ENCODE measurements at places on chromosomes 5 and 9.

- no peak for DNase-seq
These were observed 37.4 kb downstream of the TTLL11 start for GRCh38 chr9:122055701-122056100.

GRCh38 chr5:23484096-23484495, 23.3 kb upstream of the PRDM9 start:
- no peak for DNase-seq

DNA sequence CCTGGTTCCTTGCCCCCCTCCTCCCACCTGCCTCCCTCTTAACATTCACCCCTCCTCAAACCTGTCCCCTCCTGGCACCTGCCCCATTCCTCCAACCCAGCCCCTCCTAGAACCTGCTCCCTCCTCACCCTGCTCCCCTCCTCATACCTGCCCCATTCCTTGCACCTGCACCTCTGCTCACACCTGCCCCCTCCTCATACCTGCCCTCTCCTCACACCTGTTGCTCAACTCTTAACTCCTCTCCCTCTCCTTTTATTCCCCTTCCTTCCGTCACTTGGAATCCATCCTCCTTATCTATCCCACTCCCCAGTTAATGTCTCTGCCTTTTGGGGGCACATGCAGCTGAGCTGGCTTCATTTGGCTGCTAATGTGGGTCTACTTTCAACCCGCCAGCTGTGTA, 712.1 kb downstream of the MTRR start:
- no peak for DNase-seq

GRCh38 chr5:32362527-32362926, 49.8 kb upstream of the MTMR12 start:
- no peak for DNase-seq

GRCh38 chr9:107239474-107239873, 43.6 kb upstream of the RAD23B start:
- no peak for DNase-seq

GRCh38 chr5:89071941-89072331, 189.0 kb upstream of the MEF2C start:
- no peak for DNase-seq

DNA sequence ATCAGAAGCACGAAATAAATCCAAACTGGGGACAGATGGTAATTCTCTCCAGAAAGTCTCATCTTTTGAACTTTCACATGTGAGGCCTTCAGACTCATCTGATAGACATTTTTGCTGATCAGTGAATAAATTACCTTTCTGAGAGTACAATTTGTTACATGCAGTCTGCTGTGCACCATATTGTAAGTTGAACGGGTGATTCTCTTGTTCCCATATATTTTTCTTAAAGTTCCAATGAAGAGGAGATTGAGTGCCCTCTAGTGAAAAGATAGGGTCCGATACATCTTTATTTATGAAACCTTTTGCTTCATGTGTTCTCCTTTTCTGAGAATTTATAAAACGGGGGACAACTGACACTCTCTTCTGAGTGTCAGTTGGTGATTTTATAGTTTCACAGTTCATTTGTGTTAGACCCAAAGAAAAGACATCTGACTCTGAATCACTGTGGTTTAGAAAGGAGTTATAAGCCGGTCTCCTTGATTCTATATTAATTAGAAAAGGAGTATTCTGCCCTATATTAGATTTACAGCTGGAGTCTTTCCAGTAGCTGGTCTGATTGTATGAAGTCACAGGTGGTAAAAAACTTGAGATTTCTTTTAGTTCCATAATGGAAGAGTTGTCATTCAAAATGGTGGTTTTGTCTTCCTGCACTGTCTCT, 30.4 kb downstream of the GNG10 start:
- DNase-seq, result no peak

DNA sequence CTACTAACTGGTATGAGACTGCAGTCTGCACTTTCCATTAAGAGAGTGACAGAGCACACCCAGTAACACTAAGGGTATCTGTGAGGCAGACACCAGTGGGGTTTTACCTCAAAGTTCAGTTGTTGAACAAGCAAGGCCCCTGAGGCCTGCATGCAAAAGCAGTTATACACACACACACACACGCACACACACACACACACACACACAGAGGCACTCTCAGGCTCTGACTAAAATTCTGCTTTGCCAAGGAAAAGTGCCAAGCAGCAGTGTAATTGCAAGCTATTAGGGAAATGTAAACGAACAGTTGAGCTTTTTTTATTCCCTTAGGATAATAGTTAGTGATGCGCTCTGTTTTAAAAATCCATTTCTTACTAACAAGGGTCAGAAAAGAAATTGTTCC, 377.1 kb downstream of the SPOCK1 start:
- DNase-seq, result no peak

DNA sequence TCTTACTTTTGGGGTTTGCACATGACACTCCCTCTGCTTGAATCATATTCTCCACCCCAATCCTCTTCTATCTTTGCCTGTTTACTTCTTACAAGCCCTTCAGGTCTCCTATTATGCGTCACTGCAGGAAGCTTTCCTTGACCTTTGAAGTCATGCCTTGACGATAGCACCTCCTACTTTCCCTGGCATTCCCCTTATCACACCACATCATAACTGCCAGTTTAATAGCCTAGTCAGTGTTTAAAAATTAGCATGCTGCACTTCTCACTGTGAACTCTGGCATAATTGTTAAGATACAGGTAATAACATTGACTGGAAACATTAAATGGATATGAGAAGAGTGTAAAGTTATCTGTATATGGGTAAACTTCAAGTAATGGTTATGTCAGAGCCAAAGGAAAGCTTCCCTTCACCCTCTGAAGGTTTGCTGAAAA, 37.1 kb upstream of the CEP120 start:
- DNase-seq, result no peak

DNA sequence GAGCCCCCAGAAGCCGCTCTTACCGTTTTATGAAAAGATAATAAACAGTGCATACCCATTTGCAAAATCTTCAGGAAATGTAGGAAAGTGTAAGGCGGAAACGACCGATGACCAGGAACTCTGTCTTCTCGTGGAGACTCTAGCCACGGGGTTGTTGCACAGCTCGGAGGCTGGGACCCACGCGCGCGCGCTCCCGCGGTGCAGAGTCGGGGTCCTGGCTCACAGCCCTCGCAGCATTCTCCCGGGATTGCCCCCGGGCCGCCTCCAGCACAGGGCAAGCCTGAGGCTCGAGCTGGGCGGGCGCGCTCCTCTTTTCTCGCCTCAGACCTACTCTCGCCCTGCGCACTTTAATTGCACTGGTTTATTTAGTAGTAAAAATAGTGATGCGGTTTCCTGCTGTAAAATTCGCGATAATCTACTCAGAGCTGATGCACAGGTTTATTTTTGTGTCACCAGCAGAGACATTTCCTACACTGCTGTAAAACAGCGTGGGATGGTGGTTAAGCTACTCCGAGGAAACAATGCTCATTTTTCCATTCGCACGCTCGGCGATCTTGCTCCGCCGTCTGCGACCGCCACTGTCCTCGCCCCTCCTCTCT, 15.5 kb downstream of the TRIM7 start:
- DNase-seq, result peak; percentile 53

- DNase-seq, result no peak
These were observed 208.9 kb upstream of the PRR16 start for GRCh38 chr5:120255214-120255613.

DNA sequence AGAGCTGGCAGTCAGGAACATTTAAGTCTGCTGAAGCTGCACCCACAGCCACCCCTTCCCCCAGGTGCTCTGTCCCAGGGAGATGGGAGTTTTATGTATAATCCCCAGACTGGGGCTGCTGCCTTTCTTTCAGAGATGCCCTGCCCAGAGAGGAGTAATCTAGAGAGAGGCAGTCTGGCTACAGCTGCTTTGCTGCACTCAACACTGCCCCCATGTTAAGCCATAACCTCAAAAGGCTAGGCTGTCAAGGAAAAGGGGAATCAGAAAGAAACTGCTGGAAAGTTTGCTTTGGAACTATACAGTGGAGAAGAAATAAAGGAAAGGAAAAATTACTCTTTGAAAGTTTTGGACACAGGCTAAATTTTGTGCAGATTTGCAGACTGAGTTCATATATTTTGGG, 127.2 kb downstream of the MACIR start:
- DNase-seq, result no peak

- no peak for DNase-seq
These were observed 89.2 kb downstream of the HTR4 start for GRCh38 chr5:148565148-148565547.

DNA sequence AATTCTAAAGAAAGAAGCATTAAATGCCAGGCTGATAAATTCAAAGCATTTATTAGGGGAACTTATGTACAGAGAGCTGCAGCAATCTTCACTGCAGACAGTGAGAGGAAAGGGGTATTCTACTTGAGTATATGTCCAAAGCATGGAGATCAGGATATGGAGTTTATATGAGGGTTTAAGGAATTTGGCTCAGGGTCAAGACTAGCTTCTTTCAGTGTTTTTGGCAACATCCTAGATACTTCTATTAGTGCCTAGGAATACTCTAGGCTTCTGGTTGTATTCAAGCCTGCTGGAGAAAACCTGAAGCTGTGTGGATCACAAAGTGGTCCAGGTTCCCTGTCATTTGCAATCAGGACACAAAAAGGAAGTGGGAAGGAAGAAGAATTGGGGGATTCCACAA, 194.6 kb downstream of the CETN3 start:
- DNase-seq, result no peak

DNA sequence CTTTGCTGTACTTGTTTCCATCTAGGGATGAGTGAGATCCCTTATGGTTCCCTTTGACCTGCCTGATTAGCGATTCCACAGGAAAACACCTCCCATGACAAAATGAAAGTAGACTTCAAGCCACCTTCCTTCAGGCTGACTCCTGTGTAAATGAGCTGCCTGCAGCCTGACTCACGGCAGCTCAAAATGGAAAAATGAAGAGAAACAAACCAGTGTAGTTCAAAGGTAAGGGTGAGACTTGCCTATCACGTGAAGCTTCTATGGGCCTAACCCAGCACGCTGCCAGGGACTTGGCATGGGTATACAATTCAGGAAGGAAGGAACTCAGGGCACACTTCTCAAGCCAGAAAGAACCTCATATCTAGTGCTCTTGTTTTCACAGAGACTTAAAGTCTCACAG, 110.1 kb upstream of the LRRTM2 start:
- no peak for DNase-seq

DNA sequence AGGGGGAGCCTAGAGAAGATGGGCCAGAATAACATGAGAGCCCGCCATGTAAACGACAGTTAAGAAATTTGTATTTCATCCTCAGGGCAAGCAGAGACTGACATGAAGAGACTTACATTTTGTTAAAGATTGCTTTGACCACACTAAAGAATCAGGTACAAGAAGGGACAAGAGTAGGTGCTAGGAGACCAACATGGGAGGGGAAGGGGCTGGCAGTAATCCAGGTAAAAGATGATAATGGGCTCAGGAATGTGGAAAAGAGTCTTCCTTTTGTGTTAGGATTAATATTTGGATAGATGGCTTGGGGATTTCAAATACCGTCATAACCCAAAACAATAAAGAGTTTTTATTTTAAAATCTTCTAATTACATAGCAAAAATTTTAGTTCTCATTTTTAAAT, 137.3 kb downstream of the ZNF462 start:
- DNase-seq, result no peak

GRCh38 chr5:135511761-135512575, 23.8 kb downstream of the NEUROG1 start:
- DNase-seq, result no peak

- no peak for DNase-seq
These were observed 203.0 kb downstream of the SEC61B start for GRCh38 chr9:99425124-99425523.

- no peak for DNase-seq
These were observed 80.2 kb downstream of the SREK1 start for GRCh38 chr5:66224274-66224673.
